ENCODE measurements at places on chromosomes 7 and 10. TPM values are rescaled to one million over a fixed set of nuclear protein-coding genes. Genes with fewer than 3 reads are reported as not detected.

DNA sequence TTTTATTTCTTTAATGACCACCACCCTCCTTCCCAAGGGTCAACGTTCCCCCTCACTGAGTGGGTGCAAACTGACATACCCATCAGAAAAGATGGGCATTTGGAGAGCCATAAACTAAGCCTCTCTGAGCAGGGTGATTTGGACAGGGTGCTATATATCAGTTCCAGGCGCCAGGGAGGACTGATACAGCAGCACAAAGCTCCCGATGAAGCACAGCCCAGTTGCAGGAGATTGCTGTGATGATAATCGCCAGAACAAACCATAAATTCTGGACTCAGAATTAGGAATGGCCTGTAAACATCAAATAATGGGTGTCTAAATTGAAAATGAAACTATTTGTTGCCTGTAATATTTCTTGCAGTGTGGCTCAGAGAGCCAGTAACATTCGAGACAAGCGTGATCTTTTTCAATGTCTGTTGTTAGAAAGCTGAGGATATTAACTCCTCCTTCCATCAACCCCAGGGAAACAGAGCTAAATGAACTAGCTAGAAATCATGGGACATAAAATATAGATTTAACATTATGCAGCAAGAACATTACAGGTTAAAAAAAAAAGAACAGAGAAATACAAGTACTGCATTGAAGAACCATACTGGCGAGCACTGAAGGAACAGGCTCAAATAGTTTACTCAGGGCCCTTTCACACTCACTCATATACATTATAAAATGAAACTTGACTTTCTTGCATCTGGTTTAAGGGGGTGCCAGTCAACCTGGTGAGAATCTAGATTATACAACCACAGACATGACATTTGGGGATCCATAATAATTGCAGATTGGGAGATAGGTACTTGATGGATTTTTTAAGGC, 137.5 kb upstream of the LRRTM3 start:
- no peak for DNase-seq

DNA sequence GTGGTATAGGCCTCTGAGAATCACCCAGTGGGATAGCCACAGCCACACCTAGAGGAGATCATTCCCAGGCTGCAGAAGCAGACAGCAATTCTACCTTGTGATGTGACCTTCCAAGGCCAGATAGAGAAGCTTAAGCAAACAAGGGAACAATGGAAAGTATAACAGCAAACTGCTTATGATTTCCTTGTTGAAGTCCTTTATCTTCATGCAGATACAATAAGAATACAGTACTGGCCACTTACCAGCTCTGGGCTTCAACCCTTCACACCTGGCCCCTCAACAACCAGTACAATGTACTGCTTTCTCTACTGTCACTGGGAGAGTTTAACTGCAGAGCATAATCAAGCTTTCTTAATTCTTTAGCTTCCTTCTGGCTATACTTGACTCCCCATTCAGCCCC, 22.6 kb upstream of the DDX50 start:
- DNase-seq, result no peak

Gene HIP1
- 31.6 TPM for total RNA-seq

Gene MMP21
- not detected for total RNA-seq

Gene AGAP5
- 17.7 TPM for total RNA-seq

Gene PRRT4
- 0.49 TPM for total RNA-seq

Gene EN2
- total RNA-seq, result not detected

DNA sequence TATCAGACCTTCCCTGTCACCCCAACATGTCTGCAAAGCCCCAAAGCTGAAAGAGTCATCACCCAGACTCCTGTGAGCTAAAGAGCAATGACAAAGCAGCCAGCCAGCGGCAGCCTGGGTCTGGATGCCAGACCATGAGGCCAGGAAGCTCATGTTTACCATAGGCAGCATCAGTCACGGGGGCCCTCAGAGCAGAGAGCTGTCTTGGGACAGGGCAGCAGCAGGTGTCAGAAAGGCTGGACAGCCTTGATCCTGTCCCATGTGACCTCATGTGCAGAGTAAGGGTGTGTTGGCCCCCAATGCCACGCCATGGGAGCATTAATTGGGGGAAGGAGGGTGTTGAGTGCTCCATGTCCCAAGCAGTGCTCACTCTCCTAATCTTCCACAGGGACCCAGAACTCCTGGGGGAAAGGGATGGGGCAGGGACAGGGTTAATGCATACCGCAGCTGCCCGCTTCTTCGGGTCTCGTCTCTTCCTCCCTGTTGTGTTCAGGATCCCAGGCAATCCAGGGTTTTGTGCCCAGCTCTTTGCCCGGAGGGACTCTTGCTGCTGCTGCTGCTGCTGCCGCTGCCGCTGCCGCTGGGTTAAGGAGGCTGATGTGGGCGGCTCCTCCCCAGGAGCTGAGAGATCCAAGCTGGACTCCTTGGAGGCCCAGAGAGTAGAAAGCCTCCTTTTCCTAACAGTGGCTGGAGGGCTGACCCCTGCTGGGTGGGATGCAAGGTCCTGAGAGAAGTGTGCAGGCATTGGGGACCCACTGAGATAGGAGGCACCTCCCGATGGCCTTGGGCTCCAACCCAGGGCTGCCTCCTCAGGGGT, 7.1 kb downstream of the CCDC201 start:
- DNase-seq, result no peak

Gene MBL2
- not detected for total RNA-seq

DNA sequence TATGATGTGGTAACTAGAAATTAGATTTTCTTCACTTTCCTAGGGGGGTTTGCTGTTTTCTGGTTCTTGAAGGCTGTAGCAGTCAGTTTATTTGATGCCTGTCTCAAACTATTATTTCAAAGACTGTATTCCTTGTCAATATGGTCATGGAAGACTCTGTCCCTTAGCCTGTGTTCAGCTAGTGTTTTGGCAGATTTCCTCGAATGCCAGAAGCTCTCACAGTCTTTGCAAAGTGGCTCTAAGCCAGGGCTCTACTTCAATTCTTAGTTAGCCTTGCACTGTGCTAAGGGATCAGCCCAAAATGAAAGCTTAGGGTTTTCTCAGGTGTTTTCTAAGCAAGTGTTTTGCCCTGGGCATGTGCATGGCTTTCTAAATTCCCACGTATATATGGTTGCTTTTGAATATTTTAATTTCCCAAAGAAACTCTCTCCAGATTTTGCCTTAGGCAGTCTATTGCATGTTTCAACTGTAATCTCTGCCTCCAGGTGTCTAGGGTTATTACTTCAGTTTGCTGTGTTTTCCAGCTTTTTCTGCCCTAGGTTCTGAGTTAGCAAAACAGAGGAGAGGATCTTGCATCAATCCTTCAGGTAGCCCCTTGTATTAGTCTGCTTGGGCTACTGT, 7.2 kb upstream of the C1GALT1 start:
- DNase-seq, result no peak
